ENCODE measurements at places on chromosomes 3 and 15.

DNA sequence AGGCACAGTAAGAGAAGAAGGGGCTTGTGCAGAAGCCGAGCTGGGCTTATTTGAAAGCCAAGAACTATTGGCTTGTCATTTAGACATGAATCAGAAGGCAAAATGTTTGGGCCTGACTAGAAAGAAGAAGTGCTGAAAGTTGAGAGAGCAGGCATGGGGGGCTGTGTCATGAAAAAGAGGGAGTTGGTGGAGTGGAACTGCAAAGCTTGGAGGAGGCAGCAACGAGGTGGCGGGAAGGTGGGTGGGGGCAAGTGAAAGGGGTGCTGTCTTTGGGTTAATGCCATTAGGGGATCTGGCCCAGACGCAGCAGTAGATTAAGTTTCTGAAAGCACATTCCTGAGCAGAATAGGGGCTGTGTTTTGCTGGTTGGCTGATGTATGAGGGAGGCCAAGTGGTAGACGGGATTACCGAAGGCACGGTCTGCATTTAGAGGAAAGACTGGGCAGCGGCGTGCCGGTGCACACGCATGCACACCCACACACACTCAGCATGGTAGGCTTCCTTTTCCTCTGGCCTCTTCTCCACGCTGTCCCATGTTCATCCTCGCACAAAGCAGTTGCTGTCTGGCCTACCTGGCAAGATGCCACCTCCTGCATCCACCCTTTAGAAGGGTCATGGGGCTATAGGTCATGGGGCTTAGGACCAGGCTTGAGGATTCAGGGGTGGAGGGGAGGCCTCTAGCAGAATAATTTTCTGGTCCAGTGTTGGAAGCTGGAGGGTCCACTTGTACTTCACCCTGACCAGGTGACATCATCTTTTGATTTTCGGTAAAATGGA is 43.0 kb downstream of the BOC start:
- DNase-seq: no peak

DNA sequence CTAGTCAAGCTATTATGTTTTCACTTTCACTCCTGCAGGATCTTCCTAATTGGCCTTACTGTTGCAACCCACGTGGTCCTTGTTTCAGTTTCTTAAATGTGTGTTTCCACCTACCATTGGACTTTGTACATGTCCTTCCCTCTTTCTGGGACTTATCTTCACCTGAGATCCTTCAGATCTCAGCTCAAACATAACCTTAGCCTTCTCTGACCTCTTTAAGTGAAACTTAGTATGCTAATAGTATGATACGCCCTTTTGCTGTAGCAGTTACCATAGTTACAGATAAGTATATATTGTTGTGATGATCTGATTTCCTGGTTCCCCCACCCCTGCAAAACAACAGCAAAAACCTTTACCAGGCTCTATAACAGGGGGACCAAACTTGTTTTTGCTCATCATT is 35.2 kb downstream of the U2SURP start:
- DNase-seq: no peak

DNA sequence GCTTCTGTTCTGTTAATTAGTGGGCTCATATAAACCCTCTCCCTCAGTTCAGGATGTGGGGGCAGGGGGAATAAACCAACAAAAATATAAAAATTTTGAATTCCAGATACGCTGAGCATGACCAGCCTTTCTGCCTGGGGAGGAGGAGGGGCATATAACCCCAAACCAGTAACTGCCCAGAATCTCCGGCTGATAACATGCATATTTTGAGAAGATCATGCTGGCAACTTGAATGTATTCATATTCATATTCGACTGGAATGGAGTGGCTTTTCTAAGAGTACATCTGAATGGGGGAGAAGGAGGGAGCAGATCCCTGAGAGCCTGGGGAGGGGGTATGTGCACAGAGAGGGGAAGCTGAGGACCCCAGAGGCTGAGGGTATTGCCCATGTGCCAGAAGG is 54.5 kb upstream of the LCTL start:
- no peak for DNase-seq

DNA sequence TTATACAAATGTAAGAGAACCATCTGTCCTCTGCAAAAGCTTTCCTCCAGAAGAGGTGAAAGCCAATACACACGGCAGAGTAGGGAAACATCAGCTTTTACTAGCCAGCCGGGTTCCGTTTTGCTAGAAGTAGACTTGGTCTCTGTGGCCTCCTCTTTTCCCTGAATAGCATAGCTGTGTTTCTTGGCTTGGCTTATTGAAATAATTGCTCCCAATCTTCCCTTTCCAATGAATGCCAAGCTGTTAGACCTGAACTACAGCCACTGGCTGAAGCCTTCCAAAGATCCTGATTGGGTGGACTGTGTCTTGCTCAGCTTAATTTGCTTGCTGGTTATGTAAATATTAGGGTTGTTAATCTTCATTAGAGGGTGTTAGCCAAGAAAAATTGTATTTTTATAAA is 157.8 kb upstream of the ROPN1 start:
- no peak for DNase-seq

DNA sequence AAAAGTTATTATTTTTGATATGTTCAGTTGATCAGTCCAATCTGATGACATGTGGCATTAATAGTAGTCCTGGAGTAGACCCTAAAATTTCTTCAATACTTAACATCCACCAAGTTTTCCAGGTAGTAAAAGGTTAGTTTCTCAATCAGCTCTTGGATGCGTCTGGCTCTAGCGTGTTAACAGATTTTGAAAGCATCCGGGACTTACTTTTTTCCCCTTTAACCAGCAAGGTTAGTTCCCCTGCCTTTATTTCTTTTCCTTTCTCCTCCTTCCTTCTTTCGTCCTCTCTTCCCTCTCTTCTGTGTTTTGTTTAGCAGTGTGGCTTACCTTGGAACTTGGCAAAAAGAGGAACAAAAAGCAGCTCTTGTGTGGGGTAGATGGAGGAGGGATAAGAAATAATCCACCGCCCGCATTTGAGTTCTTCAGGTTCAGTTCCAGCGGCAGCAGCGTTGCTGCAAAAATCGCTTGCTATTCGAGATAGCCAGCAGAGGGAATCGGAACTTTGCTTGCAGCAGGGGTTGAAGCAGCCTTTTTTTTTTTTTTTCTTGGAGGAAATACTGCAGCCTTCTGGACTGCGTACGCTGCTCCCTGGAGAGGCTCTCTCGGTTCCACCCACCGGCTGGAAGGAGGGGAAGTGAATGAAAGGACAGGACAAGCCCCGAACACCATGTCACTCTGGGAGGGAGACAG is at the start of gene RBMS3:
Gene RBMS3, plus strand, starts transcription at position 668 of the 690 bp plus-strand sequence.
- DNase-seq: peak; percentile 88

DNA sequence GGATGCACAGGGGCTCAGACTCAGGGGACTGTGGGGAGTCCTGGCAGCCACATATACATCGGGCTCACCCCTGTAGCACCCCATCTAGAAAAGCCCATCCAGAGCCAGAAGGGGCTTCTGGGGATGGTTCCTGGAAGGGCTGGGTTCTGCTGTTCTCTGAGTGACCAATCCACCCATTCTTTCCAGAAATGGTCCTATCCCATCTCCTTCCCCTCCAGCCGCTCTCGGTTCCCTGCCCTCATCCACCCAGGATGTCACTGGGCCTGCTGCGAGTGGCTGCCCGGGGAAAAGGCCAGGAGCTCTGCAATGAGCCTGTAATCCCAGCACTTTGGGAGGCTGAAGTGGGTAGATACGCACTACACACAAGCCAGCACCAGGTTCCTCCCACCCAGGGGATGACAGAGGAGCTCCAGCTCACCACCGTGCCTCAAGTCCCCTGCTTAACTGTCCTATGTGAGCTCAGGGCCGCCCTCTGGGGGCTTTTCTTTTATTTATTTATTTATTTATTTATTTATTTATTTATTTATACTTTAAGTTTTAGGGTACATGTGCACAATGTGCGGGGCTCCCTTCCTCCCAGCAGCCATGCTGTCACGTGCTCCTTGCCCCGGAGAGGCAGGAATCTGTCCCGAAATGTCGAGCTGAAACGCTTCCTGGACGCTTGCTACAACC is 13.6 kb upstream of the CSK start:
- no peak for DNase-seq

GRCh38 chr15:80712956-80713355 is 17.8 kb downstream of the ABHD17C start:
- no peak for DNase-seq

- no peak for DNase-seq
Observed at GRCh38 chr15:77179541-77179998, 108.7 kb upstream of the TSPAN3 start.

GRCh38 chr3:190024912-190025311 is 95.8 kb downstream of the P3H2 start:
- no peak for DNase-seq

DNA sequence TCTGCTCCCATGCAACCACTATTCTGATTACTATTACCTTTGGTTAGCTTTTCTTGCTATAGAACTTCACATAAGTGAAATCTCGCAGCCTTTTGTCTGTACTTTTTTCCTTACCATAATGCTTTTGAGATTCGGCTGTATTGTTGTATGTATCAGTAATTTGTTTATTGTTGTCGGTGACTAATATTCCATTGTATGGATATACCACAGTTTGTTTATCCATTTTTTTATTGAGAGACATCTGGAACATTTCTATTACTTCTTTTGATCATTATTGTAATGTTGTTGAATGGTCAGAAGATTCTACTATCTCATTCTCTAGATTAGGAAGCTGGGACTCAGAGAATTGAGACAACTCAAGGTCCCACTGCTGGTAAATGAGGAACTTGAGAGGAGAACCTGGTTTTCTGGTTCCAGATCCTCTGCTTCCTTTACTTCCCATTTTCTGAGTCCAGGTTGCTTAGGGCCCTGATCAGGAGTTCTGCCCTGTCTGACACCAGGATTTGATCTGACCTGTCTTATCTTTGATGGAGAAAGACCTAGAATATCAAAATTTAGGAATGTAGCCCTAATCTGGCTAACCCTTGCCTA is 18.2 kb upstream of the SPTSSB start:
- DNase-seq: no peak

DNA sequence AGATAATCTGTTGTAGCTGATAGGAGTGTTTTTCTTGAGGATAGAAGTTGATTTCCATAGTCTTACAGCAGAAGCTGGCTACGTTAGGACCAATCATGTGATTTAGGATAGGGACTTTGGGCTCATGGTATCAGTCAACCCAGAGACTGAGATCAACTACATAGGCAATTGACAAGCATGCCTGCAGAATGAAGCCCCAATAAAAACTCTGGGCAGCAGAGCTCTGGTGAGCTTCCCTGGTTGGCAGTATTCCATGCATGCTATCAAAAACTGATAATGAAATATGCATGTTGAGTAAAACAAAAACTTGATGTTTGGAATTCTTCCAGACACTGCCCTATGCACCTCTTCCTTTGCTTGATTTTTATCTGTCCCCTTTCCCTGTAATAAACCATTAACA is 38.0 kb downstream of the SUCNR1 start:
- no peak for DNase-seq

Data from GM04503 (cell line).